Astrocyte of the spinal cord (primary cell): ENCODE measurements at places on chromosomes 1 and 21.

DNA sequence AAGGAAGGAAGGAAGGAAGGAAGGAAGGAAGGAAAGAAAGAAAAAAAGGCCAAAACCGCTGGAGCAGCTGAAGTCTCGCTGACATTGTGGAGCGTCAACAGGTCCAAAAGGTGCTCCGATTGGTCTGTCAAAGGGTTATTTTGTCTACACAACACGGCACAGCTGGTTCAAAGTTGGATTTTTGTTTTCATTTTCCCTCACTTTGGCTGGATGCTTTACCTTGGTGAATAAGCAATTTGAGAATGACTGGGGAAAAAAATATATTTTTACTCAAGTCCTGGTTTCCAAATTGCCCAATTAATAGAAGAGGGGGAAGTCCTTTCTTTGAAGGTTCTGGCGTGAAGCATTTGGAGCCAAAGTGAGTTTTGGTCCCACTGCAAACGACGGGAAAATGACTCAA is 19.3 kb upstream of the PAX7 start:
- DNase-seq, result no peak

DNA sequence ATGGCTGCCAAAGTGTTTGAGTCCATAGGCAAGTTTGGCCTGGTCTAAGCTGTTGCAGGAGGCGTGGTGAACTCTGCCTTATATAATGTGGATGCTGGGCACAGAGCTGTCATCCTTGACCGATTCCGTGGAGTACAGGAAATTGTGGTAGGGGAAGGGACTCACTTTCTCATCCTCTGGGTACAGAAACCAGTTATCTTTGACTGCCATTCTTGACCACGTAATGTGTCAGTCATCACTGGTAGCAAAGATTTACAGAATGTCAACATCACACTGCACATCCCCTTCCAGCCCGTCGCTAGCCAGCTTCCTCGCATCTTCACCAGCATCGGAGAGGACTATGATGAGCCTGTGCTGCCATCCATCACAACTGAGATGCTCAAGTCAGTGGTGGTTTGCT is 215.8 kb upstream of the JUN start:
- DNase-seq, result no peak

DNA sequence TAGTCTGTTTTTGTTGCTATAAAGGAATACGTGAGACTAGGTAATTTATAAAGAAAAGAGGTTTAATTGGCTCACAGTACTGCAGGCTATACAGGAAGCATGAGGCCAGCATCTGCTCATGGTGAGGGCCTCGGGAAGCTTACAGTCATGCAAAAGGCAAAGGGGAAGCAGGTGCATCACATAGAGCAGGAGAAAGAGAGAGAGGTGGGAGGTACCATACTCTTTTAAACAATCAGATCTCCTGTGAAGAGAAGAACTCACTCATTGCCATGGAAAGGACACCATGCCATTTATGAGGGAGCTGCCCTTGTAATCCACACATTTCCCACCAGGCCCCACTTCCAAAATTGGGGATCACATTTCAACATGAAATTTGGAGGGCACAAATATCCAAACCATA is 12.7 kb downstream of the PPP1R12B start:
- no peak for DNase-seq

- peak; percentile 39 for DNase-seq
Observed at GRCh38 chr1:226082959-226083301, 20.4 kb downstream of the H3-3A start.

- DNase-seq, result no peak
Observed at GRCh38 chr1:29002792-29003191, 88.4 kb downstream of the EPB41 start.

- no peak for DNase-seq
Observed at GRCh38 chr1:111272081-111272480, 18.6 kb upstream of the CHIA start.

DNA sequence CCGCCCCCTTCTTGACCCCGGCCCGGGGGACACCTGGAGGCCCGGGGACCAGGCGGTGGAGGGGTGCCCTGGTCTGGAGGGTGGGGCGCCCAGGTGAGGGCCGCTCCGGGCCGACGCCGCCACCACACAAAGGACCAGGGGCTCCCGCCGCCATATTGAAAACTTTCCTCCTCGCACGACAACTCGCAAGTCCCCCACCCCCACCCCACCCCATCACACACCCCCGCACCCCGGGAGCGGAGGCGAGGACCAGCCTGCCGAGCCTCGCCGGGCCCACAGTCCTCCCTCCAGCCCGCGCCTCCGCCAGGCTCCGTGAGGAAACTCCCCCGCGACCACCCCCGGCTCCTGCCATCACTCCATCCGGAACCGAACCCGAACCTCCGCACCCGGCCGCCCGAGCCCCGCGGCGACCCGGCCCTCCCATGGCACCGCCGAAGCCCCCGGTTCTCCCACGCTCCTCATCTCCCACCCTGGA is 733 bp downstream of the KDM5B start:
- peak; percentile 25 for DNase-seq

DNA sequence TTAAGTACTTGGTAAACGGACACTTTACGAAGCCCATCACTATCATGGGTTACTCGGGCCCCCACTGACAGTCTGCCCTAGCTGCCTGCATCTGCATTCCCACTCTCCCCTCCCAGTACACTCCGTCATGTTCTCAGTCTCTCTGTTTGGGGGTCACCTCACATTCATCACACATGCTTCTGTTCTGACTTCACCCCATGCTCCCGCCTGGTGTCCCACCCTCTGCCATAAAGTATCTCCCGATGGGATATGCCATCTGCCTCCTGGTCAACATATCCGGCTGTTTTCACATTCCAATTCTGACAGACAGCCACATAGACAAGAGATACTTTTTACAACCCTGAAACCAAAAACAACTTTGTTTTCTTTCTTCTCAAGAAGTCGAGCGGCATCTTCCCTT is 1.0 kb downstream of the OLFML2B start:
- no peak for DNase-seq

DNA sequence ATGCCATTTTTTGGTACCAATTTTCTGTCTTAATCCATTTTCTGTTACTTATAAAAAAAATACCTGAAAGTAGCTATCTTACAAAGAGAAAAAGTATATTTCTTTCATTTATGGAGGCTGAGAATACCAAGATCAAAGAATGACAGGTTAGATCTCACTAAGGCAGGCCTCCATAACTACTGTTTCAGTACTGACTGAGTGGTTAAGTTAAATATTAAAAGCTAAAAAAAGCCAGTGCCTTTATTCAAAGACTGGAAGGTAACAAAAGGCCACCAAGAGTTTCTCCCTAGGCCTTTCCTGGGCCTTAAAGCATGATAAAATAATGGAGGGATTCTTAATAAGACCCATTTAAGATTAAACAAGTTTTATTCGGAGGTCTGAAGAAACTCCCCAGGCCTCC is 687.7 kb upstream of the ADGRL4 start:
- no peak for DNase-seq

DNA sequence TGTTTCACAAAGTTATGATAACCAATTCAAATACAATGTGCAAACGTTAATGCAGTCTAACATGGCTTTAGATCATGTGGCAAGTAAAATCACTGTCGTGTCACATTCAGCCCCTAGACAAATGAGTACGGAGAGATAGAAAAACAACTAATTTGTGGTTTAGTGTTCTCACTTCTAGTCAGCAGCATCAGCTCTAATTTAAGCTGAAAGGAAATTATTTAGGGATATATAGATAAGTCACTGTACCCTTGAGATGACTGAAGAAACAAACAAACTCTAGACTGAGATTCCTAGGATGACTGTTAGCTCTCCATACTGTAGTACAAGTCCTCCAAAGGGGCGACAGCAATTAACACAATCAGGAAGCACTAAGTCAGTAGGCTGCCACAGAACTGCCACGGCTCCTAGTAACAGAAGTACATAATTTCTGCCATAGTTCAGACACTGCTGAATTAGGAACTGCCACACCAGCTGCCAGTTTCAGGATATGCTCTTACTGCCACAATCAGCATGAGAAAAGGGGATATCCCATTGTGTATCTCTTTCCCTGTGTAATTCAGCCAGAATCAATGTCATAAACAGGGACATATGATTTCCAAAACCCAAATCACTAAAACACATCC is 150.4 kb upstream of the NEGR1 start:
- no peak for DNase-seq

DNA sequence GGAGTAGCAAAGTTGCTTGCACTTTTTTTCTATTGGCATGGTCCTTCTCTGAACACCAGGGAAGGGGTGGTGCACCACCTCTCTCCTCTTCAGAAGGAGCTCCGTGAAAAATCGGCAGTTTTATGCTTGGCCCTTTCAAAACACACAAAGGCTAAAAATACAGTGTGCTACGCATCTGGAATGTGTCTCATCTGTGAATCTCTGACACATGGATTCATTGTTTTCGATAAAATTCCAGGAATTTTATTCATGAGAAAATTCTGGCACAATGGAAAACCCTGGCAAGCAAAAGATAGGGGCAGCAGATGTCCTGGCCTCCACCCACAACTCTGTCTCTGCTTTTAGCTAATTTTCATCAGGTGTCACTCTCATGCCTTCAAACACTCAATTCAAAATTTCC is 42.9 kb downstream of the ERG start:
- DNase-seq, result no peak

GRCh38 chr1:2134266-2134620 is 60.3 kb downstream of the FAAP20 start:
- DNase-seq, result no peak

DNA sequence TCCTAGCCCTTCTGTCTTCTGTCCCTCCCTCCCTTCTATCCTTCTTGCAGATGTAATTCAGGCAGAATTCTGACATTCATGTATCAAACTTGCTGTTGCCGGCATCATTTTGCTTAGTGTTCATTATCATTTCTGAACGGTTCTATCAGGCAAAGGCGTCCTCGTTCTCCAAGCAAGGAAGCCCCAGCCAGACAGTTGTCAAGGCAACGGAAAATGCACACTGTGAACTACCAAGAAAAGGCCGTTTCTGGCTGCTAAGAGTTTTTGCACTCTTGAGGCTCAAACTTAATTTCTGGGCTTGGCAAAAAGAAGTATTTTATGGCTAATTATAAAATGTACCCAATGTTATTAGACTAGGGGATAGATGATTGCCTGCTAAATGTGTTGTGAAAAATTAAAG is 164.7 kb upstream of the KCNJ15 start:
- no peak for DNase-seq

DNA sequence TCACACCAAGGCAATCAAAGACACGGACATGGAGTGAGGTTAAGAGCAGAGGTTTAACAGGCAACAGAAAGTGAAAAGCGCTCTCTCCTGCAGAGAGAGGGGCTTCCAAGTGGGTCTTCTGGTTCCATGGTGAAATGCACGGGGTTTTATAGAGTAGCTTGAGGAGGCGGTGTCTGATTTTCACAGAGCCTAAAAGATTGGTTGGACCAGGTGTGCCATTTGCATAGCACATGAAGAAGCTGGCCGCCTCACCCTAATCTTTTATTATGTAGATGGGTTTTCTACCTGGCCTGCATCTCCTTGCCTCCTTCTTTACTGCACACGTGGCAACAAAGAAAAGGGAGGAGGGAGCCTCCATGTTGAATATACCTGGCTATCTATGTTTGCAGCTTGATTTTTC is 197.3 kb downstream of the RYR2 start:
- no peak for DNase-seq

- DNase-seq, result no peak
Observed at GRCh38 chr1:152501704-152502103, 8.9 kb upstream of the LCE5A start.

DNA sequence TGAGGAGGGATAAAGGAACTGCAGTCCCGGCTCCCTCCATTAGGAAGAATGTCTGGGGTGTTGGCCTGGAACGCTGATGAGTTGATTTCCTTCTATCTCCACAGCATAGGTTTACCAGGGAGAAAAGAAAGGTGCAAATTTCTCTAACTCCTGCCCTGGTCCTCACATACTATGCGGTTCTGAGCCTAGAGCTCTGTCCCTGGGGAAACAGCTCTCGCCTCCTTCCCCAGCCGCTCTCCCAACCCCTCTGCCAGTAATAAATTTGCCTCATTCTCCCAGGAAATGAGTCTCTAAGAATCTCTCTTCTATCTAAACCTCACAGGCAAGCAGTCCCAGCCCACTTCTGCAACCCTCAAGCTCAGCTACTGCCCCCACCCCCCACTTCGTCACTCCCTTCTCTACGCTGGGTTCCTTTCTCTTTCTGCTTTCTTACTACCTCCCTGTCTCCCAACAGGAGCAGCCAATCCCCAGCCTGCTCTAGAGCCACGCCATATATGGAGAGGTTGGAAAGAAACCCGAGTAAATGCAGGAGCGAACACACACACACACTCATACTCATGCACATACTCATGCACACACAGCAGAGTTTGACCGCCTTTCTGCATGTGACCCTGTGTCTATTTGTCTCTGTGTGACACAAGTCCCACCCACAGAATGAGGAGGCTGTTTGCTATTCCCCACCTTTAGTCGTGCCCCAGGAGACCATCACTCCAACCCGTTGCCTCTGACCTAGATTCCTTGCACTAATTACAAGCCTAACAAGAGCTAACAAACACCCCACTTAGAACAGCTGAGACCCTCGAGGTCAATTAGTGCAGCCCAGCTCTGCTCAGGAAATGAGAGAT is 13.4 kb downstream of the PLEKHO1 start:
- peak; percentile 100 for DNase-seq

- no peak for DNase-seq
Observed at GRCh38 chr1:10484521-10484920, 9.8 kb downstream of the PEX14 start.

DNA sequence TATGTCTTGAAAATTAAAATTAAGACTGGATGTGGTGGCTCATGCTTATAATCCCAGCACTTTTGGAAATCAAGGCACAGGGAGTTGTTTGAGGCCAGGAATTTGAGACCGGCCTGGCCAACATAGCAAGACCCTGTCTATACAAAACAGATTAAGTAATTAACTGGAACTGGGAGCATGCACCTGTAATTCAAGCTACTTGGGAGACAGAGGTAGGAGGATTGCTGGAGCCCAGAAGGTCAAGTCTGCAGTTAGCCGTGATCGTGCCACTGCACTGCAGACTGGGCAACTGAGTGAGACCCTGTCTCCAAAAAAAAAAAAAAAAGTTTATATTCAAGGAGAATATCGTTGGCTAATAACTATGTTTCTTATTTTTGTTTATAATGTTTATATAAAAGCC is 139.2 kb downstream of the USP25 start:
- no peak for DNase-seq

GRCh38 chr1:171480035-171480434 is 5.3 kb upstream of the PRRC2C start:
- no peak for DNase-seq

DNA sequence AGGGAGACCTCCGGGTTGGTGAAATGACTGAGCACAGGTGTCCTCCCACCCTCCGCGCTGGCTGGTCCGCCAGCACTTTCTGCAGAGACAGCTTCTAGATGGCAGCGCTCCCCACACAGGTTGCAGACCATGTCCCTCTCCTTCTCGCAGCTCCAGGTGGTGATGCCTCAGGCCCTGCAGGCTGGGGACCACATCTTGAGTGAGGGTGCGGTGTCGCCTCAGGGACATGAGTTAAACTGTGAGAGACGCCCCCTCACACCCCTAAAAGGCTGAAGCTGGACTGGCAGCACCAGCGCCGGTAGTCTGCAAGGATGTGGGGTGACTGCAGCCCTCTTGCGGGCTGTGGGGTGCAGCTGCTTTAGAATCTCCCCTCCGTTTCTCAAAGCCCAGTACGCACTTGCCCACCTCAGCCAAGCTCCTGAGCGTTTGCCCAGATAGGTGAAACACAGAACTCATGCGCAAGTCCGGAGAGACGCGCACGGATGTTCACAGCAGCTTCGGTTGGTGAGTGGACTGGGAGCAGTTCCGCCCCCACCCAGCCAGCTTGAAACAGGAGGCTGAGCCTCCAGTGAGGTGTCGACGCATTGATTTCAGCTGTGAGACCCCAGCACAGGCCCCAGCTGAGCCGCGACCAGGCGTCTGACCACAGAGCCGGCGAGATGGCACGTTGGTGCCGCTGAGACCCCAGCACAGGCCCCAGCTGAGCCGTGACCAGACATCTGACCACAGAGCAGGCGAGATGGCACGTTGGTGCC is 28.6 kb downstream of the COL6A1 start:
- no peak for DNase-seq

GRCh38 chr1:116373431-116374352 is 648 bp downstream of the ATP1A1 start:
- peak; percentile 58 for DNase-seq
